Liver (tissue), 10 donors: ENCODE measurements at places on chromosomes 2 and 18. TPM values are rescaled to one million over a fixed set of nuclear protein-coding genes. Genes with fewer than 3 reads are reported as not detected.

DNA sequence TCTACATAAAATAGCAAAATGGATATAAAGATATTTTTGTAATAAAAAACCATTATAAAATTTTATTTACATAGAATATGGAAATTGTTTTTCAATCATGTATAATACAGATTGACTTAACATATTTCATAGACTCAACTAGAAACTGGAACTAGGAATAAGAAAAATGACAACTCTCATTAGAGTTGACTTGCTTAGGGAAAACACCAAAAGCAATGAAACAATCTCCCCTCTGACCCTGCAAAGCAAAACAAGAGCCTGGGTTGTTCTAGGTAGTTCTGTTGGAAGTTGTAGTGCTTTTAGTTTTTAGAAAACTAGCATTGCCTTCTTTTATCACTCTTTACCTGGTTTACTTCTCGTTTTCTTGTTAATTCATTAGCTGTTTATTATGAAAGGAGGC is 32.2 kb upstream of the MTIF2 start:
- no peaks in the 10 kb centered on the region for H3K36me3 ChIP-seq
- no peak for DNase-seq
- no peaks in the 10 kb centered on the region for H3K27me3 ChIP-seq
- H3K4me3 ChIP-seq: no peak overlapping the region
- H3K4me1 ChIP-seq: no peaks in the 10 kb centered on the region

DNA sequence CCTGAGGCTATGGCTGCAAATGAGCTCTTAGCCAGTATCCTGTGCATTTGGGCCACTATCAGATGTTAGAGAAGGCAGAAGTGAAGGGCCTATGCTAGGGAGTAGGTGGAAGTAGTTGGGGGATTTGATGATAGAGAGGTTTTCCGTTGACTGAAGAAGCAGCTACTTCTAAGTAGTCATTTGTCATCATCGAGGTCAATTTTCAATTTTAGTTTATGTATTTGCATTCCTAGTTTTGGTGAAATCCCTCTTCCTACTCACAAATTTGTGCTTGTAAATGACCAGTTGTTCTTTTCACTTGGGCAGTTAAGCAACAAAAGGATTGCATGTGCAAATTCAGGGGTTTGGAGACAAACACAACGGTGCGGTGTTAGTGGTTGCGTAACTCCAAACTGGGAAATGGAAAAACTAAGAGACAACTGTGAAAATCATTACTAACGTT is 48.5 kb upstream of the PELI1 start:
- no peak overlapping the region for H3K4me3 ChIP-seq
- no peak for DNase-seq
- H3K36me3 ChIP-seq: no peaks in the 10 kb centered on the region

DNA sequence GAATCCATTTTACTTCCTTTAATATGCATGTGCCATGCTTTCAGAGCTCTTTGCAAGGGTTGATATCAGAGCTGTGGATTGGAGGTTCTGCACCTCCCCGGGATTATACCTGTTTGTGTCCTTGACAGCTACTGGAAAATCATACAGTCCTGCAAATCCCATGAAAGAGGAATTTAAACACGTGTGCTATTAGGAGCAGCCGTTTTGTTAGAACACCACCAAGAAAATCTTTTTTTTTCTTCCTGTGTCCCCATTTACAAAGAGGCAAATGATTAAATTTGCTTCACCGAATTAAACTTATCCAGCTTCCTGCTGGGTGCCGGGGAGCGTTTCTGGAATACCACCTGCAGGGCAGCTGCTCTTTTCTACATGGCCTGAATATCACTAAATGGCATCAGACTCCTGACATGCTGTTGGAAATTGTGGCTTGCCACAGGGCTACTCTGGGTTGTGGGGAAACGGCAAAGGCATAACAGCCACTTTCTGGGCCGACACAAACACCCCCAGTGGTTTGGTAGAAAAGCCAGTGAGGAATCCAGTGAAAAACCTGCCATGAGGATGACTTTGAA is 23.4 kb upstream of the SOX11 start:
- H3K36me3 ChIP-seq: no peaks in the 10 kb centered on the region
- H3K4me1 ChIP-seq: no peaks in the 10 kb centered on the region
- DNase-seq: no peak
- H3K27me3 ChIP-seq: no peaks in the 10 kb centered on the region
- no peak overlapping the region for H3K4me3 ChIP-seq

The SNRNP27 gene
- total RNA-seq: 19.7 TPM

The TIGD1 gene
- total RNA-seq: 3.0 TPM
